Putamen (tissue), 1 donor: ENCODE measurements at places on chromosomes 4 and X.
A peak's percentile ranks its signal among the peaks of the same experiment; 100 is the strongest.

GRCh38 chr4:37001688-37002436 lies 242.7 kb upstream of the NWD2 start:
- no peak for DNase-seq

DNA sequence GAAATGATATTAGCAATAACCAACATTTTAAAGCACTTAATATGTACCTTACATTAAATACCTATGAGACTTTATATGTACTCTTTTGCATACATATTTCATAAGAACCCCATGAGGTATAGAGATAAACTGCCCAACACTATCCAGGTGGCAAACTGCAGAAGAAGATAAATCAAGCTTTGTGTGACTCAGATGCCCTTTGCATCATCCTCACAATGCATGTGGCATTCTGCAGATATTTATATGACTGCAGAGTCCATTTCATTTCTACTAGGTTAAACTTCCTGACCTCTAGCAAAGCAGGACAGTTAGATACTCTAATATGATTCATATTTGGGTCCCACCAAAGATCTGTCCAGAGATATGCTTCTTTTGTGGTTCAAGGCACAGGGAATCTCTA lies 85.6 kb upstream of the RASGEF1B start:
- no peak for DNase-seq

- DNase-seq: peak; percentile 62
Measured at GRCh38 chrX:153507484-153508178, 9.8 kb upstream of the ATP2B3 start.

DNA sequence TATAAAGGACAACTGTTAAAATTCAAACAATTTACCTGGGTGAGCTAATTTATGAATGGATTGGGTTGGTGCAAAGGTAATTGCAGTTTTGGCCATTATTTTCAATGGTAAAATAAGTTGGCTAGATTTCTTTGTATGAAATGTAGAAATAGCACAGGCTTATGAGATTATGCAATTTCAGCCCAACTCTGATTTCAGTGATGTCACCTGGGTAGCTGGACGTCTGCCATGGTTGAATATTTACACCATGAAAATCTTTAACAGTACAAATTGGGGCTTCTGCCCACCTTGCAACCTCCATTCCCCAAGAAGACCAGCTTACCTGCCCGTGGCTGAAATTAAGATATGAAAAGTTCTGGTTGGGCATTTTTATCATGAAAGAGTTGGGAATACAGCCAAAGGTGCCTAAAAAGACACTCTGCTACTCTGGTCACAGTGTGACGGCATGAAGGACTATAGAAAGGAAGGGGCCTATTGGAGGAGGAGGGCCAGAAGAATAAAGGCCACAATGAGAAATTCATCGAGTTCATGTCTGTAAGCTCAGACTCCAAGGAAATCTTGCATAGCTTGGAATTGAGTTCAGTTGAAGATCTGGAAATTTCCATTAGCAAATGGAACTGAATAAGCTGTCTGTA lies 29.7 kb downstream of the EGF start:
- no peak for DNase-seq

GRCh38 chr4:54908763-54909162 lies 216.6 kb downstream of the KDR start:
- no peak for DNase-seq

DNA sequence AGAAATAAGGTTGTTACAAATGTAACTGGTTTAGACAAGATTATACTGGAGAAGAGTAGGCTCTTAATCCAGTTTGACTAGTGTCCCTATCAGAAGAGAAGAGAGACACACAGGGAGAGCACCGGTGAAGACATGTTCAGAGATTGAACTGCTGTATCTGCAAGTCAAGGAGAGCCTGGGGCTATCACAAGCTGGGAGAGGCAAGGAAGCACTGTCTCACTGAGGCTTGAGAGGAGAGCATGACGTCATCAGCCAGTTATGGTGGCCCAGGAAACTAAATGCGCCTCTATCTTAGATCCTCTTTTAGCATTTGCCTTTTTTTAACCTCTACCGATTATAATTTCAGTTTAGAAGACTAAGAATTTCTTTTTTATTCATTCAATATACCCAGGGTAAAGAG lies 583.4 kb downstream of the TRAM1L1 start:
- no peak for DNase-seq

DNA sequence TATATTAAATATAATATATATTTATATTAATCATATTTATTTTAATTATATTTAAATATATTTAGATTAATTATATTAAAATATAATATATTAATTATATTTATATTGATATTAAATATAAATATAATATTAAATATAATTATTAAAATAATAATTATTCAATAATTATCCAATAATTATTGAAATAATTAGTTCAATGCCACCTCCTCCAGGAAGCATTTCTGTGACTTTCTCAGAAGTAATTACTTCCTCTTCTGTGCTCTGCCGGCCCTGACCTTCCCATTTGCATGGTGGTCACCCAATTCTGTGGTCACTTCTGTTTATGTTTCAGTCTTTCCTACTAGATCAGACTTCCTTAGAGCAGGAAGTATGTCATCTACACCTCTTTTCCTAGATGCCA lies 45.8 kb downstream of the EVC2 start:
- DNase-seq: no peak

DNA sequence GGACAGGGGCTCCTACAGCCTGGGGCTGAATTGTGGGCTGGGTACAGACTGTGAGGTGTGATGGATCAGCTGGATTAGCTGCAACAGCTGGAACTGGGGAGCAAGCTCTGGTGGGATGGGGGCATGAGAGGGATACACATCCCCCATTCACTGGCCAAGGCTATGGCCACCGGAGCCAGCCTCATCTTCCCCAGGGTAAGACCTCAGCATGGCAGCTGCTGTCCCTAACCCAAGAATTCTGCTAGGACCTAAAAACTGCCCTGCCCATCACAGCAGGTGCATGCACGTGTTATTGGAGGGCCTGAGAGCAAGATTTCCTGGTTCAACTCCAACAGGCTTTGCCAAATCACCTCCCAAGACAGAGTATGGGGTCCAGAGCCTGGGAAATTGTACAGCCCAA lies 258.6 kb upstream of the AGTR2 start:
- DNase-seq: no peak

- DNase-seq: no peak
Measured at GRCh38 chrX:109624641-109625616, at the start of gene KCNE5. KCNE5 (minus strand) TSS chrX:109625172; CDS start chrX:109625020, 152 bp downstream.

- DNase-seq: no peak
Measured at GRCh38 chr4:146176891-146177290, 1.4 kb downstream of the LSM6 start.
